ENCODE measurements at places on chromosomes 3 and 15.

GRCh38 chr15:80958818-80959495 is 30.7 kb downstream of the MESD start:
- DNase-seq = no peak

GRCh38 chr3:17190353-17191078 is 305.8 kb downstream of the PLCL2 start:
- DNase-seq = no peak

DNA sequence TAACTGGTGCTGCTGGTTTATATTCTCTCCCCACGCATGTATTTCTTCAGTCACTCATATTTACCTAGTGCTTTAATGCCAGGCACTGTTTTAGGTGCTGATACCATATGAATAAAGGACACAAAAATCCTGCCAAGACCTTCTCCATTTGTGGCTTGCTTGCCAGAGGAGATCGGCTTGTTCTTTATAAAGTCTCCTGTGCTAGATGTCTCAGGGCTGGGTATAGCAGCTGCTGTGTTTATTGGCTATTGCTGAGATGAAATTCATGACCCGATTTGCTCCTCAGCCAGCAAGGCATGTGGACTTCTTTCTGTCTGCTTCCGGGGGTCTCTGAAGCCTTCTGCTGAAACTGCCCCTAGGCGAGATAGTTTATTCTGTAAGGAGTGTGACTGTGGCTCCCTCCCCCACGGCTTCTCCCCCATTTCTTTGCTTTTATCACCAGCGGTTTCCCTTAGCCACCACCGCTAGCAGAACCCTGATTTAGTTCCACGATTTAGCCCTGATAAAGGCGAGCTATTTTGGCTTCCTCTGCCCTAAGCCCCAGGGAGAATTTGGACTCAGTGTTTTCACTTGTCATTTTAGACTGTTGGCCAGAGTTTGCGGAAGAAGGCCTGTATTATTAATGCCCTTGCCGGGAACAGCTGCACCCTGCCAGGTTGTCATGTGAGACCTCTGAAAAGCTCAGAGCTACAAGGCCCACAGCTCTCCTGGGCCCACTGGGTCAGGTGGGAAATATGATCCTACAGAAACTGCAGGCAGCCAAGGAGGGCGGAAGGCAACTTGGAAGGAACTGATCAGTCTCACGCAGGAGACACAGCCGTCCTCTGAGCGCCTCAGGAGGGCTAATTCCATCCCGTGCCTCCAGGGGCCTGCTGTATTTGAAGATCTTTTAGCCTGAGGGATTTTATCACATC is 46.8 kb downstream of the ST6GAL1 start:
- peak; percentile 6 for DNase-seq

DNA sequence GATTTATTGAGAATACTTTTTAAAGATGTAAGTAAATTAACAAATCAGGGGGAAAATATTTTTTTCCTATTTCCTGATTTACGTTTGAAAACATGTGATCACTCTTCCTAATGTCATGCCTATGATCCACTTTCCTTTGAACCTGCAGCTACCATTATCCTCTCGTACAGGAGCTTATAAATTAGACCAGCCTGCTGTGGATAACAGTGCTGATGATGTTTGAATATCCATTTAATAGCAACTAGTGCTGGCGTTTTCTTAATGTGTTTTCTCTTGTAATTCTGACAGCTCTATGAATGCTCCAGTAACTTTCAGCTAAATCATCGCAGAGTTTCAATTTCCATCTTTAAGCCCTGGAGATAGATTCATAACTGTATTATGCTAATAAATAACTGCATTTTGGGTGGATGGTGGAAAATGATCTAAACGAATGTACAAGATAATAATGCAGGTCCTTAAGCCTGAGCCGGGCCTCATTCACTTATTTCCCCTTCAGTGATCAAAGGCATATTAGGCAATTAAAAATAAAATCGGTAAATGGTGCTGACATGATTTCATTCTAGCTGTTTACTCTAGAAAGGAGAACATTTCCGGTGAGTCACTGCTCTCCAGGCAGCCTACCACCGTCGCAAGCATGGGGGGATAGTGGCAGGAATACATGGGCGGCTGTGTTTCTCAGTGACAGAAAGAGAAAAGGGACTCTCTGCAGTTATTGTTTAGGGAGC is 58.5 kb upstream of the SLC24A5 start:
- peak; percentile 43 for DNase-seq

GRCh38 chr3:105862217-105862616 is 6.6 kb downstream of the CBLB start:
- DNase-seq = no peak

DNA sequence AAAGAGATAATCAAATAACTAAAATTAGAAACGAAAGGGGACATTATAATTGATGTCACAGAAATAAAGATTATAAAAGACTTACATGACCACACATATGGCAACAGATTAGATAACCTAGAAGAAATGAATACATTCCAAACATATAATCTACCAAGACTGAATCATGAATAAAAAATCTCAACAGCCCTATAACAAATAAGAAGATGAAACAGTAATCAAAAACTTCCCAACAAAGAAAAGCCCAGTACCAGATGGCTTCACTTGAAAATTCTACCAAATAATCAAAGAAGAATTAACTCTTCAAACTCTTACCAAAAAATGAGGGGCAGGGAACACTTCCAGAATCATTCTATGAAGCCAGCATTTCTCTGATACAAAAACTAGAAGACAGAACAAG is 11.8 kb downstream of the TOP2B start:
- peak; percentile 4 for DNase-seq

GRCh38 chr3:79729096-79729495 is 38.7 kb downstream of the ROBO1 start:
- DNase-seq = peak; percentile 42

DNA sequence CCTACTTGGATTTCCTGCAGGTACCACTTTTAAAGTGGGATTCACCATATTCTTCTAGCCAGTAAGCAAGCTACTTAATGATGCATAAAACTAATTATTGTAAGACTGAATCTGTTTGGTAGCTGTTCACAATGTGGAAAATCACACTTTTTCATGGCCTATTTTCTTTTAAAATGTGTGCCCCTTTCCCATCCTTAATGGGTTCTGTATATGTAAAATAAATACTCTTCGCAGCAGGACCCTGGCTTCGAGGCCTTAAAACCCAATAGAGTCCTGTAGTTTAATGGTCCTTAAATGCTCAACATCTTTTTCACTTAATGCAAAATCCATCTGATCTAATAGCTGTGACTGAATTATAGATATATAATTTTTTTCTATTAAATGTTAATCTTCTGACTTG is 111.0 kb downstream of the UACA start:
- no peak for DNase-seq

GRCh38 chr3:193981504-193981903 is 154.4 kb upstream of the HES1 start:
- no peak for DNase-seq

- DNase-seq = no peak
Measured at GRCh38 chr3:53137835-53138446, 7.7 kb upstream of the RFT1 start.

DNA sequence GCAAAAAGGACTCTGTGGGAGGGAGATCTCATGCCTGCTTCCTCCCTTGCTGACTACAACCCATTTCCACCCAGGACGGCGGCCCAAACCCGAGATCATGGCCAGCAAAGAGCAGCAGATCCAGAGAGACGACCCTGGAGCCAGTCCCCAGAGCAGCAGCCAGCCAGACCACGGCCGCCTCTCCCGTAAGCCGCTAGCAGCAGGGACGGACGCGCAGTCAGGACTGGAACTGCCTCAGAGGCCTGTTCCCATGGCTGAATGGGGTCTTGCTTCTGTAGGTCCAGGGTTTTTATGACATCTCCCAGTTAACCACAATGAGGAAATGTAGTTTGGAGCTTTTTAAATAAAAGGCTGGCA is 67.2 kb downstream of the BOC start:
- DNase-seq = no peak

DNA sequence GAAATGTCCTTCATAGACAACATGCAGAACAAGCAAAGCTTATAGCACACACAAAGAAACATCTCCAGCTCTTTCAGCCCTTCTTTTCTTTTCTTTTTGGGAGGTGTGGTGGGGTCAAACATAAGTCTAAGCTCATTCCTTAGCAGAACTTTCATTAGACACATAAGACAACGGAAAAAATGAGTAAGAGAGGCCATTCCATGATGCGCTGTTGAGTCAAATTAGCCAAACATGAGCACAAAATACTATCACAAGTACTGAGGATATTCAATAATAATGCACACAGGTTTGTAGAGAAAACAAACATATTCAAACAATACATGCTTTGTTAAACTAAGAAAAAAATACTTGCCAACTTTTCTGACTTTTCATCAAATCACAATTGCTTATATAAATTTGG is 83.0 kb downstream of the PLOD2 start:
- DNase-seq = no peak

DNA sequence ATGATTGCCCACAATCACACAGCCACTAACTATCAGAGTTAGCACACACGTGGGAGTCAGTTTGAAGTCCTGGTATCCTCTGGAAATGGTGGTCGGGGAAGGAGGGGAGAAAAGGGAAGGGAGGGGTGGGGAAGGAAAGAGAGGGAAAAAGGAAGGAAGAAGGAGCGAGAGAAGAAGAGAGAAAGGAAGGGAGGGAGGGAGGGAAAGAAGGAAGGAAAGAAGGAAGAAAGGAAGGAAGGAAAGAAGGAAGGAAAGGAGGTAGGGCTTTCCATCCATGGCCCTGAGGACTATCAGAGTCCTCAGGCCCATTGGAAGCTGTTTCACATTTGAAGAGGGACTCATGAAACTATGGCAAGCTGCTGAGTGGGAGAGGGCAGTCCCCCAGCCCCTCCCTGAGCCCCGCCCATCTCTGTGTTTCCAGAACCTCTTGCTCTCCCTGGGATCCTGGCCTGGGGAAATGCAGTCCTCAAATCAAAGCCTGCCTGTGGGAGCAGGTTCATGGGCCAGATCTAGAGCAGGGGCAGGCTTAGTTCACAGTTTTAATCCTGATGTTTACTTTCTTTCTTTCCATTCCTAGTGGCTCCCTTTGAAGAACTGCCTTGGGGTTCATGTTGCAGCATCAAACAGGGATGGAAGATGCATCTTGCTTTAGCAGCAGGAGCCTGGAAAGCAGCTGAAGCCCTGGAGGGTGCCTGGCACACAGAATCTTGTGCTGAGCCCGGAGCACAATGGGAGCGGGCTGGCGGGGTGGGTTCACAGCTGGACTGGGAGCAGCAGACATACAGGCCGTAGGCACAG is 66.1 kb upstream of the GLCE start:
- DNase-seq = no peak

DNA sequence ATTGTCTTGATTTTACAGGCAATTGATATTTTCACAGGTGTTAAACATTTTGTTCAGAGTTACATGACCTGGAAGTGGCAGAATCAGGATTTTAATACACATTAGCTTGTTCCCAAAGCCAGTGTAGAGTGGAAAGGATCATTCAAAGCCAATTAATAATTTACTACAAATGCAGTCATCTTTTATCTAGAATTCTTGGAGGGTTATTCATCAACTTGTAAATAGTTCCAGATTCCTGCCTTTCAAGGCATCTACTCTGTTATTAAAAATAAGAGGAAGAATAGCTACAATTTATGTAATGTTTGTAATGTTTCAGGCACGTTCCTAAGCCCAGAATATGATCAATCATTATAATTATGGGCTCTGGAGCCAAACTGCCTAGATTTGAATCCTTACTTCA is 358.5 kb downstream of the ZNF385D start:
- peak; percentile 48 for DNase-seq

DNA sequence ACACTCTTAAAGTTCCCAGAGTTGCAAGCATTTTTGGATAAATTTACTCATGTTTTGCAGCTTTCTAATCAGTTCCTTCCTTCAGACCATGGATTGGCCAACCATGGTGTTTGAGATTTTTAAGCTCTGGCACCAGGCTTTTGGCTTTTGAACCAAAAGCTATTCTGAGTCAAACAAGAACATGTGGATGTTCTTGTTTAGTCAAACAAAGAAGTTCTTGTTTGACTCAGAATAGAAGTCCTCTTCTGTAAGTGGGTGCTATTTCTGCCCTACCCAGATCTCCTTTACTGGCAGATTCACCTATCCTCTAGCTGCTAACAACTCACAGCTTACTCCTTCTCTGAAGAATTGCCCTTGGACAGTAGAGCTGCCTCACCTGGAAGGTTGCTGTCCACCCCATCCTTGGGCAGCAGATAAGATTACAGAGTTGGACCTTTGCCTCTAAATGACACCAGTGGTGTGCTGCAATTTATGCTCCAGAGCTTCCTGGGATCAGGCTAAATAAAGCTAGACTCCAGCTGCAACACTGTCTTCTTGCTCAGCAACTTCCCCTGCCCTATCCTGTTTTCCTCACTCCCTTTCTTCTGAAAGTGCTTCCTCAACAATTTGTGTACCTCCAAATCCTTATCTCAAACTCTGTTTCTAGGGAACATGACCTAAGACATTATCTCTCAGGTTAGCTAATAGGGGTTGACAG is 65.6 kb downstream of the COL6A6 start:
- DNase-seq = no peak

GRCh38 chr3:49173116-49173791 is 1.9 kb downstream of the KLHDC8B start:
- peak; percentile 33 for DNase-seq

- DNase-seq = peak; percentile 17
Measured at GRCh38 chr3:159936541-159936940, 52.1 kb upstream of the IL12A start.

DNA sequence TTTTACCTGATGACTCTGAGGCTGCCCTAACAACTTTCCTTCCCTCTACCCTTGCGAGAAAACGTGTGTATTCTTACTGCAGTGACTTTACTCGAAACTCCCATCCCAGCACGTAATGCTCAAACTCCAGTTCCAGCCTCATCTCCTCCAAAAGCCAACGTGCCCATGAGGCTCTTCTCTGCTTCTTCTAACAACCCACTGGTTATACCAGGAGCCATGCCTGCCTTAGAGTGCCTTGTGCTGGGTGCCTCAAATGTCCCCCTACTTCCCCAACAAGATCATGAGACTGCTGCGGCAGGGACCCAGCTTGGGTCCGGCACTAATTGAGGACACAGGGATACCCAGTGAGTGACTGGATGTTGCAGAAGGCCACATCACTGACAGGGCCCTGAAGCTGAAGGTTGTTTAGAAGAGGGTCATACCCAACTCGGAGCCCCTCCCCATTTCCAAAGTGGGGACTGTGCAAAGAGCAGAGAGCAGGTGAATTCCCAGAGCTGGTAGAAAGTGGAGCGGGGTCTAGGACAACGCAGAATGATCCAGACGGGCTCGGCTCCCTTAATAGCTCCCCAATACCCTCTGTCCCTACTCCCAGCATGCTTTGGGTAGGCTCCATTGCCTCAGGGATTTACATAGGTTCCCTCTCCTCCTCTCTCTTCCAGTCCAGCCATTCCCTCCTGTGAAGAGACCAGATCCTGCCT is 71.4 kb downstream of the BDH1 start:
- DNase-seq = no peak

DNA sequence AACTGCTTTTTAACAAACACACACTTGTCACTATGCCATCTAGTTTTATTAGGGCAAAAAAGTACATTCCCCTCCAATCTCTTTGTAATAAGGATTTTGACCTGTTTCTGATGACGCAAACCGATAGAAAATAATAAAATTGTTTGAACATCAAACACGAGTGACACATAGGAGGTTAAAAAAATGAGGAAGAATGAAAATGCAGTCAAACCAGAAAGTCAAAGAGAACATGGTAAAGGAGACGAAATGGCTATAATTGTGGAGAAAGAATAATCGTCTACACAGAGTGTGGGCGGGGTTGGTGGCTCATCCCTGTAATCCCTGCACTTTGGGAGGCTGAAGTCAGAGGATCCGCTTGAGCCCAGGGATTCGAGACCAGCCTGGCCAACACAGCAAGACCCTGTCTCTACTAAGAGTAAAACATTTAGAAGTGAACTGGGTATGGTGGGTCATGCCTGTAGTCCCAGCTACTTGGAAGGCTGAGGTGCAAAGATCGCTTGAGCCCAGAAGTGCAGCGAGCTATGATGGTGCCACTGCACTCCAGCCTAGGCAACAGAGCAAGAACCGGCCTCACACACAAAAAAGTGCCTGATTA is 83.2 kb downstream of the MEIS2 start:
- DNase-seq = no peak

Measured in fibroblast of skin of abdomen (primary cell).